T-helper 22 cell (primary cell): ENCODE measurements at places on chromosomes 13 and 19.

- DNase-seq: no peak
These were observed 32.7 kb downstream of the STK24 start for GRCh38 chr13:98544104-98544710.

GRCh38 chr13:39364947-39365468, 238.0 kb downstream of the LHFPL6 start:
- no peak for DNase-seq

DNA sequence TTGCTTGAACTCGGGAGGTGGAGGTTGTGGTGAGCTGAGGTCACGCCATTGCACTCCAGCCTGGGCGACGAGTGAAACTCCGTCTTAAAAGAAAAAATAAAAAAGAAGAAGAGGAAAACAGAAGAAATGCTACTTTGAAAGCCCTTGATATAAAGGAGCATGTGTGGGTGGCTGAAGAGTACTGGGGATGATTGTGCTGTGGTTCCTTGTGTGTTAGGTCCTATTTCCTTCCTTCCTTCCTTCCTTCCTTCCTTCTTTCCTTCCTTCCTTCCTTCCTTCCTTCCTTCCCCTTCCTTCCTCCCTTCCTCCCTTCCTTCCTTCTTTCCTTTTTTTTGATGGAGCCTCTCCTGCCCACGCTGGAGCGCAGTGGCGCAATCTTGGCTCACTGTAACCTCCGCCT, 14.3 kb downstream of the WDR88 start:
- DNase-seq: no peak

DNA sequence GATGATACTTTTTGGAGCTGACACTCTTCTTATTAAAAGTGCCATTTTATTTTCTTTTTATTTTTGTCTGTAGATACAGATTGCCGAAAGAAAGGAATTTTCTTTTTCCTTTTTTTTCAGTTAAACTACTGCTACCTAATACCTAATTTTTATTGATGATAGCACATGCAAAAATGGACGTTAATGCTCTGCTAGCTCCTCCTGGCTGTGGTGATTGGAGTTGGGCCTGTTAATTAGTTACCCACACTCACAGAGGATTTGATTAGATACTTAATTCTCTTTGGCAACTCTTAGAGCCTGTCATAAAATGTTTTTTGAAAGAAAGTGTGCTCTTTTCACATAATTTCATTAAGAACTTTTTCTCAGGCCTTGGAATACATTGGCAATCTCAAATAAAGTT, 366.8 kb downstream of the DCT start:
- DNase-seq: no peak

- DNase-seq: no peak
These were observed 51.5 kb downstream of the INSR start for GRCh38 chr19:7242601-7243258.

- no peak for DNase-seq
These were observed 29.4 kb downstream of the AP1M1 start for GRCh38 chr19:16226878-16227836.

DNA sequence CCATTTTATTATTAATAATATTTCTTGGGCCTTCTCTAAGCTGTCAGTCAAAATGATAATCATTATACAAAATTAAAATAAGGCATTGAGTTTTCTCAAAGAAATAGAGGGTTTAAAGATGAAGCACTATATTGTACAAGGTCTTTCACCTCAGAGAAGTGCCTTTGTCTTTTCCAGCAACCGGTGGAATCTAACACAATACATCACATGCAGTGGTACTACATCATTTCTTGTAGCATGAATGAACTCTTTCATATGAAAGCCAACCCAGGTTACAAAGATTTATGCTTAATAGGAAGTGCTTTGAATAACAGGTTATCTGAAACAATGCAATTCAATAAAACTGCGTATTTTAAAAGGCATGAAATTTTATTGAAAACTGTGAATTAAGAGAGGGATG, 1620.8 kb downstream of the PCDH9 start:
- no peak for DNase-seq

DNA sequence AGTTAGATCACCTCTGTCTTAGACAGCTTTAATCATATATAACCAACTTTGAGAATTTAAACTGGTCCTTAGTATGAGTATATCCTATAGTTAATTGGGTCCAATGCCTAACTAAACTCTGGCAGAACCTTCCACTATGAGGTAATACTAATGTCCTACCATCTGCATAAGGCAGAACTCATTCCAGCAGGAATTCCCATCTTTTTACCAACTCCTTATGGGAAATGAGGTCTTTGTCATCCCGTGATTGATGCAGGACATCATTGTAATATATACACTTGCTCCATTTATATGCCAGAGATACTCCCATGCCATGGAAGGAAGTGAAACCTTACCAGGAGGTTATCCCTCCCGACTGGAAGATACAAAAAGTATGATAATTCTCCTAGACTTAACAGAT, 2.8 kb downstream of the KCTD4 start:
- no peak for DNase-seq

DNA sequence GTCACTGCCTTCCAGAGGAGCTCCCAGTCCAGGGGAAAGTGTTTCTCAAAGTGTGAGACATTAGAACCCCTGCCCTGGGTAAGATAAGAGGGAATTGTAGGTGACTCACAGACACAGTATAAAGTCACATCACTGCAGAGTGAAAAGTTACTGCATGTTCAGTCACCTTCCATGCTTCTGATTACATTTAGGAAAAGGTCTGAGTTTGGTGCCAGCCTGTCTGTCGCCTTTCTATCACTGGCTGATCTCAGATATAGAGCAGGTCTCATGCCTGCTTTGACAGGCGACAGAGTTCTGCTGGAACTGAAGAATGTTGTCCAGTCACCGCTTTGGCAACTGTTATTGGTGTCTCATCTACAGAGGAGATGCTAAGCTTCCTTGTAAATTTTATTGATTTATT, 1078.6 kb downstream of the UQCRFS1 start:
- no peak for DNase-seq

GRCh38 chr13:77827332-77827731, 91.3 kb downstream of the EDNRB start:
- no peak for DNase-seq

DNA sequence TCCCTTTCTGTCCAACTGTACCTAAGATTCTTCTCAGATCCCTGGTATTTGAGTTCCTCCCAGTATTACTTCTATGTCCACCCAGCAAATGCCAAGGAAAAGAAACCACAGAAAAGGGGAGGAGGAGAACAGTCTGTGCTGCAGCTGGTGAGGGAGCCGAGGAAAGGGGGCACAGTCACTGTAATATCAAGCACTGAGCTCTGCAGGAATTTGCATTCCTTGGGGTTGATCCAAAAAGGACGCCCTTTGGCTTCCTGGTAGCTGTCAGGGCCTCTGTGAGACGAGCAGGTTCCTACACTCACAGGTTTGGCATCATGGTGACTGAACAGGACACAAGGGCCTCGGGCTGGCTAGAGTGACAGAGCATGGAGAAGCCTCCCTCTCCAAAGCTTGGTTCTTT, 273.4 kb downstream of the NHLRC3 start:
- no peak for DNase-seq

- DNase-seq: no peak
These were observed 9.6 kb upstream of the KL start for GRCh38 chr13:33006638-33007037.

DNA sequence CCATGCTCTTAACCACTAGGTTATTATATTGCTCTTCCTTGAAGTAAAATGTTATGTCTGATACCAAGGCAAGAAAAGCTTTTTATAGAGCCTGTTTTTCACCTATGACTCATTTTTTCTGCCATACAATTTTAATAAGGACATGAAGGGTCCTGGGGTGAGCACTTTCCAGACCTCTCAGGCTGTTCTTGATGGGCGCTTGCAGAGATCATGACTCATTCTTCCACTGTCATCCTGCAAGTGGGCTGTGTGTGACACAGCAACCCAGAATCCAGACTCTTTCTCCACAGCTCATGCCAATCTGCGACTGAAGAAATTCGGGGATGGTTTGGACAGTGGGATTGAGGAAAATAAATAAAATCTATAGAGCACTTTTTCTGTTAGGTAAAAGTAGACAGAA, 506.7 kb upstream of the NBEA start:
- no peak for DNase-seq

GRCh38 chr13:46114613-46115012, 9.8 kb upstream of the CPB2 start:
- no peak for DNase-seq

DNA sequence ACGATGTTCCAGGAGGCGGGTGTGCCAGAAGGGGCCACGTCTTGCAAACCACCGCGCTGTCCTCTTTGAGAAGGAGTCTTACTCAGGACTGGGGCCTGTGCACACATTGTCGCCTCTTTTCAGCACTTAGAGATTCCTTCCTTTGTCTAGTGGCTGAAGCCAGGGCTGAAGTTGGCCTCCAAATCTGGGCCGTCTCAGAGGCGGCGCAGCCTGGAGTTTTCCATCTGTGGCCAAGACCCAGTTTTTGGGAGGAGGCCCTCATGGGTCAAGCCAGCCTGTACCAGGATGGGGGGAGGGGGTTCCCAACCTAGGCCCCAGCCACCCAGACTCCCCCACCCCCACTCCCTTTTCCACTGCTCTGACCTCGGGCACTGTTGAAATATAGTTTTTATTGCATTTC, 11.8 kb downstream of the ANO8 start:
- no peak for DNase-seq

DNA sequence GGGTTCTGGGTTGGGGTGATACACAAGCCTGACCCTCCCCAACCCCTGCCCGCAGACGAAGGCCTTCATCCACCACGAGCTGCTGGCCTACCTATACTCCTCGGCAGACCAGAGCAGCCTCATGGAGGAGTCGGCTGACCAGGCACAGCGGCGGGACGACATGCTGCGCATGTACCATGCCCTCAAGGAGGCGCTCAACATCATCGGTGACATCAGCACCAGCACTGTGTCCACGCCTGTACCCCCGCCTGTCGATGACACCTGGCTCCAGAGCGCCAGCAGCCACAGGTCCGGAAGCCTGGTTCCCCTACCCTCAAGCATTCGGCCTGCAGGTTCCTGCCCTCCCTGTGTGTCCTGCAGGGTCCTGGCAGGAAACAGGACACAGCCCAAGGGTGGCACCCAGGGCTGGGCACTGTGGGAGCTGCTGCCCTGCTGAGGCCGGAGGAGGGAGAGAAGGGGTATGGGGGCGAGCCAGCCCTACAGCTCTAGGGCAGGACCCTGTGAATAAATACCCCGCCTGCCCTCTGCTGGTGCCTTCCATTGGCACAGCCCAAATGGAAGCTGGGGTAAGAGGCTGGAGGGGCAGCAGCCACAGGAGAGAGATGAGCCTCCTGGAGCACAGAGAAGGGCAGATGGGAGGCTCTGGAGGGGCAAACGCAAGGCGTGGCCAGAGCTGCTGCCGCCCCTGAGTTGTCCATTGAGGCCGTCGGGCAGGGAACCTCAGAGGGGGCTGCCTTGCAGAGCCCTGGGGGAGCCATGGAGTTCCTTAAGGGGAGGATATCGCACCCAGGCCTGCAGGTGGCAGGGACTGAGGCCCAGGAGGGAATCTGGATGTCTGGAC, 6.8 kb downstream of the TMED1 start:
- DNase-seq: no peak

- DNase-seq: no peak
These were observed 1.7 kb downstream of the PRR12 start for GRCh38 chr19:49592486-49593232.

- DNase-seq: no peak
These were observed at the start of gene SLC6A16 for GRCh38 chr19:49324801-49325576. SLC6A16 (minus strand) TSS chr19:49325191; CDS start chr19:49311347, 13,844 bp downstream.

GRCh38 chr19:51884713-51885112, 3.0 kb downstream of the ZNF577 start:
- no peak for DNase-seq

DNA sequence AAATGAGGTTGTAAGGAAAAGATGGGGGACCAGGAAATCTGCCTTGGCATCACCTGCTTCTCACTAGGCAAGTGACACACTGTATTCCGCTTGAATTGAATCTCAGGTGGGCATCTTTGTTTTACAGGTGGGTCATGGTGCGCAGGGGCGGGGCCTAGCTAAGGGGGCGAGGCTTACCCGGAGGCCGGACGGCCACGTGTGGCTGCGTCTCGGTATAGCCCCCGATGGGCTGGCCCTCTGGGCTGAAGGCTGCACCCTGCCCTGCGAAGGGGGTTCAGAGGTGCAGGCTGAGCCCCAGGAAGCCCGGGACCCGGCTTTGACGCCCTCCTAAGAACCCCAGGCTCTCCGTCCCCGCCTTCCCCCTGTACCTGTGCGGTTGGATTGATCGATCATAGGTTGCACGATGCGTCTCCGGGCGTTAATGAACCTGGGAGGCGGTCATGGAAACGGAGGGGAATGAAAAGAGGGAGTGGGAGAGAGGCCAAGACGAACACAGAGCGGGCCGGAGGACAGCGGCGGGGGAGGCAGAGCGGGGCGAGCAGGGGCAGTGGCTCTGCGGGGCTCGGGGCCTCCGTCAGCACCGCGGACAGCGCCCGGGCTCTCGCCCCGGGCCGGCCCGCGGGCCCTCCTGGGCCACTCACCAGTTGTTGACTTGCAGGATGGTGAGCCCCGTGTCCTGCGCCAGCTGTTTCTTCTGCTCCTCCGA, 12.5 kb downstream of the MEIS3 start:
- no peak for DNase-seq

GRCh38 chr19:18591735-18592385, 3.3 kb downstream of the REX1BD start:
- DNase-seq: no peak

GRCh38 chr19:53915000-53915399, 5.9 kb downstream of the CACNG7 start:
- DNase-seq: no peak

- no peak for DNase-seq
These were observed 2.2 kb downstream of the APC2 start for GRCh38 chr19:1451916-1452801.

DNA sequence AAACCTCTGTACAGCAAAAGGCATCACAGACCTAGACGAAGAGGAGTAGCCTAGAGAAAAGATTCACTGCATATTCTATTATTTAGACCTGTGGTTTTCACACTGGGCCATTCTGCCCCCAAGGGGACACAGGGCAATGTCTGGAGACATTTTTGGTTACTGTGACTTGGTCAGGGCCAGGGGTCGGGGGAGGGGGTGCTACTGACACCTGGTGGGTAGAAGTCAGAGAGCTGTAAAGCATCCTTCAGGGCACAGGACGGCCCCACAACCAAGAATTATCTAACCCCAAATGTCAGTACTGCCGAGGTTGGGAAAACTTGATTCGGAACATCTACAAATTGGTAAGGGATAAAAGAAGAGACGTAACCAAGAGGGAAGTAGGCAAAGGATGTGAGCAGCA, 11.3 kb downstream of the ELAVL1 start:
- DNase-seq: no peak

DNA sequence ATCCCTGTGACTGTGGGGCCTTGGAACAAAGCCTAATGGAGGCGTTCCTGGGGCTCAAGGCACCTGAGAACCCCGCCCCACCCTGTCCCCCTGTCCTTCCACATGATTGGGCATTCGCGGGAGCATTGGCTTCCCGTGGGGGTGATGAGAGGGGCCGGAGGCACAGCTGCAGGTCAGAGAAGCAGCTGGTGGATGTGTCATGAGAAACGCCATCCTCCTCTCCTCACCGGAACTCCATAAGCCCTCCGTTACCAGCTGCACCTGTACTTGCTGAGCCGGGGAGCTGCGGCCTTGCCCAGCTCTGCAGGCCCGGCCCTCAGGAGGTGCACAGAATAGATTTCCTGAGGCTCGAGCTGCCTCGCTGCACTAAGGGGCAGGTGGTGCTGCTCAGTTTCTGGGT, 42.0 kb downstream of the CAPN12 start:
- no peak for DNase-seq
